ENCODE measurements at places on chromosomes 3 and 15.

GRCh38 chr3:23263796-23264195, 60.7 kb downstream of the UBE2E2 start:
- no peak overlapping the region for H3K4me3 ChIP-seq
- no peak for DNase-seq
- no peaks in the 10 kb centered on the region for H3K27me3 ChIP-seq
- peaks cover 10% of the 10 kb centered on the region for H3K4me1 ChIP-seq
- H3K36me3 ChIP-seq: peaks cover 6% of the 10 kb centered on the region
- H3K27ac ChIP-seq: no peak overlapping the region

GRCh38 chr3:141279077-141279967, 47.7 kb downstream of the PXYLP1 start:
- DNase-seq: no peak
- H3K4me3 ChIP-seq: no peak overlapping the region
- peaks cover 22% of the 10 kb centered on the region for H3K4me1 ChIP-seq

GRCh38 chr15:50627351-50628055, 59.1 kb downstream of the TRPM7 start:
- peaks cover 7% of the 10 kb centered on the region for H3K4me1 ChIP-seq
- H3K36me3 ChIP-seq: peaks cover 14% of the 10 kb centered on the region
- H3K27me3 ChIP-seq: no peaks in the 10 kb centered on the region

DNA sequence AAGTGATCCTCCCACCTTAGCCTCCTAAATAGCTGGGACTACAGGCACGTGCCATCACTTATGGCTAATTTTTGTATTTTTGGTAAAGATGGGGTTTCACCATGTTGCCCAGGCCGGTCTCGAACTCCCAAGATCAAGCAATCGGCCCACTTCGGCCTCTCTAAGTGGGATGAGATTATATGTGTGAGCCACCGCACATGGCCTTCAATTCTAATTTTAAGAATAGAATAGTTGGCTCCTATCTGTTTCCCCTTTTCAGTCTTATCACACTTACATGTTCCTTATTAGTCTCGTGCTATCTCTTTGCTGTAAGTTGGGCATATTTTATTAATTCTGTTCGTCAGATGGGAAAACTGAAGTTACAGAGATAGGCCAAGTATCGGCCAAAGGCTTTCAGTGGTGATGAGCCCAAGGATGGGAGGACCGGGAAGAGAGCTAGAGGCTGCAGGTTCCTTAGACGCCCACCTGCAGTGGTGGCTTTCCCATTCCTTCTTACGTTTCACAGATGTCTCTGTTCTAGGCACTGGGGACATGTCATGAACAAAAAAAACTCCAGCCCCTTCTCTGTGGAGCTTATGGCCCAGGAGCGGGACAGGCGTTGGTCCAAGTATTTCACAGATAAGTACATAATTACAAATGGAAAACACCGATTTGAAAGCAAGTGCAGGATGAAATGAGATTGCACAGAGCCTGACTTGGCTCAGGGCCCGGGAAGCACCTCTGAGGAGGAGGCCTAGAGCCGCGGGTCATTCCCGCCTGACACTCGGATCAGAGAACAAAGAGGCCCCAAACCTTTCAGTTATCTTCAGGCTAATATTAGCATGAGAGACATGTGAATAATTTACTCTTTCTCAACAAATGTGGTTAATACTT, 91.1 kb upstream of the KLF13 start:
- H3K27me3 ChIP-seq: no peaks in the 10 kb centered on the region
- no peaks in the 10 kb centered on the region for H3K36me3 ChIP-seq
- DNase-seq: no peak
- H3K27ac ChIP-seq: no peak overlapping the region
- no peak overlapping the region for H3K4me3 ChIP-seq

- peaks cover 17% of the 10 kb centered on the region for H3K36me3 ChIP-seq
- H3K27ac ChIP-seq: no peak overlapping the region
- DNase-seq: no peak
- peaks cover 5% of the 10 kb centered on the region for H3K4me1 ChIP-seq
- H3K27me3 ChIP-seq: peaks cover 4% of the 10 kb centered on the region
Measured at GRCh38 chr3:71601811-71602210, 18.3 kb upstream of the FOXP1 start.

DNA sequence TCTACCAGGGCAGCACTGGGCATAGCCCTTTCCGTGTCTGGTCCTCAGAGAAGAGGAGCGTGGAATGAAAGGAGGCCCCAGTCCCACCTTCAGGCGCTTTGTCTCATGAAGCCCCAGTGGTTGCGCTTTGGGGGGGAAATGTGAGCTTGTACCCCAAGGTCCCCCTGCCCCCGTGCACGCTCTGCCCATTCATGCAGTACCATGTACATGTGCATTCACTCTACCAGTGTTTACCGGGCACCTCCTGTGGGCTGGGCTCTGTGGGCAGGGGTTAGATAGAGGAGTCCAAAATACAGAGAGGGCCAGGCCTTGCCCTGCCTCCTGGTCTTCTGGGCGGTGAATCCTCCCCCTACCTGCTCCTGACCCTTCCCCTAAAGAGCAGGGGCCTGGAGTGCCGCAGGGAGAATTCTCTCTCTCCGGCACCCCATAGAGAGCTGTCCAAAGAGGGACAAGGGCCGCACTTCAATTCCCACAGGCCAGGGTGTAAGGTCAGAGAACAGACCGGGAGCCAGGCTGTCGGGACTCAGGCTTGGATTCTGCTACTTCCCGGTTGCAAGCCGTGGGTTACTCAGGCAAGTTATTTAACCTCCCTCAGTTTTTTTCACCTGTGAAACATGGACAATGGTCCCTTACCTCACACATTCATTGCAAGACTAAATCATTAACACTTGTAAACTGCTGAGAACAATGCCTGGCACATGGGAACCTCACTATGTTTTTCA, 153.4 kb downstream of the MEGF11 start:
- H3K27ac ChIP-seq: no peak overlapping the region
- H3K4me3 ChIP-seq: no peak overlapping the region
- H3K27me3 ChIP-seq: peaks cover 12% of the 10 kb centered on the region
- no peaks in the 10 kb centered on the region for H3K4me1 ChIP-seq
- DNase-seq: no peak

DNA sequence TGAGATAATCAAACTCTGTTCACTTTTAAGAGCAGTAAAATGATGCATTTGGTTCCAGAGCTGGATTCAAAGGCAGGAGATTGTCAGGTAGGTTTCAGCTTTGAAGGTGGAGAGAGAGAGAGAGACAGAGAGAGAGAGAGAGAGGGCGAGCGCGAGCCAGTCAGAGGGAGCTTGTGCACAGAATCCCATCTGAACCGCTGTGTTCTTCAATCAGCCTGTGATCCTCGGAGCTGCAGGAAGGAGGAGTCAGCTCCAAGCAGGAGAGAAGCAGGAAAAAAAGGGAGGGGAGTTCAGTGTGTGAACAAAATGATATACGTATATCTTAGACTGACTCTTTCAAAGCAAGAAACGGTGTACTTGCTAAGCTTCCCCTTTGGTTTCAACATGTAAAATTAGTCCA, at the start of gene GPR149:
TSS of gene GPR149 (minus strand) at position 177 of the 400 bp plus-strand sequence. CDS start 575 bp downstream, outside the sequence.
- H3K27ac ChIP-seq: no peak within 1 kb of the TSS
- peaks cover 2% of the 10 kb centered on the region for H3K4me1 ChIP-seq
- H3K27me3 ChIP-seq: peaks cover 19% of the 10 kb centered on the region
- DNase-seq: no peak
- H3K4me3 ChIP-seq: no peak within 1 kb of the TSS
- H3K36me3 ChIP-seq: no peaks in the 10 kb centered on the region

DNA sequence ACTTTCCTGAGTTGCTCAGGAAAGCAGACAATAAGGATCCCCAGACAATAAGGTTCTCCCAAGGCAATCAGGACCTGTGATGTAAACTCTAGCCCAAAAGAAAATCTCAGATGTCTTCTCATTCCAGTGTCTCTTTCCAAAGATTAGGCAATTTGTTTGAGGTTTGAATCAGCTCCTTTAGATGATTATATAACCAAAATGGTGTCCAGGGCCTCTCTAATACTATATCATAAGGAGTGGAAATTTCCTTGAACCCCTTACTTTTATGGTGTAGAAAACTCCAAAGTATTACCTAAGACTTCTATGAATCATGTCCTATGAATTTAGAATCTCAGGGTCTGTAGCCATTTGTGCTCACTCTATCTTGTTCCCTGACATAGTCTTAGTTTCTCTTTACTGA, 65.9 kb downstream of the GPR176 start:
- DNase-seq: no peak
- H3K4me1 ChIP-seq: no peaks in the 10 kb centered on the region
- no peaks in the 10 kb centered on the region for H3K36me3 ChIP-seq
- no peak overlapping the region for H3K4me3 ChIP-seq
- H3K27me3 ChIP-seq: no peaks in the 10 kb centered on the region
- H3K27ac ChIP-seq: no peak overlapping the region

GRCh38 chr3:157280786-157281185, 120.8 kb upstream of the CCNL1 start:
- no peaks in the 10 kb centered on the region for H3K36me3 ChIP-seq
- no peaks in the 10 kb centered on the region for H3K4me1 ChIP-seq
- no peak overlapping the region for H3K27ac ChIP-seq
- DNase-seq: no peak
- H3K27me3 ChIP-seq: no peaks in the 10 kb centered on the region

DNA sequence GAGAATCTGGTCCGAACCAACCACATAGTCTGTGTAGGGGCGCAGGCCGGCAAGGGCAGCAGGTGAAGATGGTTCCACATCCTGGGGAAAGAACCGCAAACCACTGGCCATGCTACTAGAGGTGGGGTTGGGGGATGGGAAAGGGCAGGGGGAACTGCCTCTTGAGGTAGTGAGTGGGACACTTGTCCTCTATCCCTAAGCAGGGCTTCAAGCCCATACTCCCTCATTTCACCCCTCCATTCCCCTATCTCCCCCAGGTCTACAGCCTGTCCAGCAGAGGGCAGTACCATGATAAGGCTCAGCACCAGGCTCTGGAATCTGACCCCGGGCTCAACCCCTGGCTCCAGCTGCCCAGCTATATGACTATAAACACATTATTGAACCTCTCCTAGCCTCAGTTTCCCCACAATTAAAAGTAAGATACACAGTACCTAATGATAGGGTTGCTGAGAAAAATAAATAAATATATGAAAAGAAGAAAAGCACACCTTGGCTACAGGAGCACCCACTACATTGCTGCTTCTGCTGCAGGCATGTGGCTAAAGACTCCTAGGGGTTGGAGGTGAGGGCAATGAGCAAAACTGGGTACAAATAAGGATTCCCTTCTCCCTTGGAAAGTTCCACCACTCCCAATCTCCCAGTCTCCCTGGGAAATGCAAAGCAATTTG, 6.3 kb downstream of the GORASP1 start:
- H3K4me1 ChIP-seq: peaks cover 35% of the 10 kb centered on the region
- H3K27me3 ChIP-seq: no peaks in the 10 kb centered on the region
- H3K27ac ChIP-seq: peak overlapping the region; percentile 31
- no peaks in the 10 kb centered on the region for H3K36me3 ChIP-seq

DNA sequence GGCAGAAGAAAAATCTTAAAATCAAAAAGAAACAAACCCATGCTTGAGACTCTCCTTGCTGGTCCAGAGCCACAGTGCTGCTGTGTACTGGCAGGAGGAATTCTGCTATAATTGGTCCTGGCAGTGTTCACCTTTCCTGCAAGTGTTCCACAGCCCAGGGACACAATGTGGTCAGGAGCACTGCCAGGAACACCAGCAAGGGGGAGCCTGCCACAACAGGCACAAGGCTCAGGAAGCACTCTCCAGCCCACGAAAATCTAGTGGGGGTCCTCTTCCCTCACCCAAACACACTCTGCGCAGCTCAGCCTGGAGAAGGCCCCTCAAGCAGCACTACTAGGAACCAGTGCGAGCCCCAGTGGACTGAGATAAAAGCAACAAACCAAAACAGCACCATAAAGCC, 92.9 kb downstream of the UBE3A start:
- peaks cover 11% of the 10 kb centered on the region for H3K4me1 ChIP-seq
- H3K36me3 ChIP-seq: peaks cover 90% of the 10 kb centered on the region
- H3K27me3 ChIP-seq: no peaks in the 10 kb centered on the region
- no peak overlapping the region for H3K4me3 ChIP-seq

GRCh38 chr3:58333206-58334012, 717 bp downstream of the PXK start:
- DNase-seq: peak; percentile 36
- H3K4me1 ChIP-seq: peaks cover 22% of the 10 kb centered on the region
- peak overlapping the region; percentile 82 for H3K27ac ChIP-seq
- no peaks in the 10 kb centered on the region for H3K36me3 ChIP-seq

GRCh38 chr3:177147790-177148189, 49.5 kb downstream of the TBL1XR1 start:
- no peak overlapping the region for H3K4me3 ChIP-seq
- no peaks in the 10 kb centered on the region for H3K27me3 ChIP-seq
- no peak for DNase-seq
- H3K36me3 ChIP-seq: peaks cover 2% of the 10 kb centered on the region
- no peak overlapping the region for H3K27ac ChIP-seq

DNA sequence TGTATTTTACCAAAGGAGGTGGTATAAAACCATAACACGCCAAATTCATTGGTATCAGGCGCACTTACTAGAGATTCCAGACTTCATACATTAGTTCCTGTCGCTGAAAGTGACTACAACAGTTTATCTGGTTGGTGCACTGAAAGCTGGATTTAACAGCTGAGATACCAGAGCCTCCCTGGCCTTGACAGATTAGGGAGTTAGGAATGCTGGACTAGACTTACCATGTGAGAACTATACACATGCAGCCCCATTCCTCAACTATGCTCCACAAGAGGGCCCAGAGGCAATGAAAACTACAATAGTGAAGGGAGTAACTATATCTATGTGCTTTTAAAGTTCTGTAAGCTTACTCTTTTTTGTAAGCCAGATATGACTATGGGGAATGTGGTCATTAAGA, 174.4 kb downstream of the STAG1 start:
- H3K27ac ChIP-seq: no peak overlapping the region
- no peak for DNase-seq
- no peak overlapping the region for H3K4me3 ChIP-seq

DNA sequence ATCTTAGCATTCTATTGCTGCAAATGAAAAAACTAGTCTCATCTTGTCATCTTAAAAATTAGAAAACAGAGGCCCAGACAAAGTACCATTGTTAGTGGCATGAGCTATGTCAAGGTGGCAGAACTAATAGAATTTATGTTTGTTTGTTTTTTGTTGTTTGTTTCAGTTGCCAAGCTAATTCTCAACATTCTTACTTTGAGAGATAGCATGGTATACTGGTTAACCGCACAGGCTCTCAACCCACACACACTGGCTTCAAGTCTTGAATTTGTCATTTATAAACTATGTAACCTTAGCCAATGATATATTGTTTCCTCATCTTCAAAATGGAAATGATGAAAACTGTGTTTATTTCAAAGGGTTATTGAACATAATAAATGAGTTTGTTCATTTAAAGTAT, 367.6 kb upstream of the PLSCR5 start:
- no peak for DNase-seq
- H3K4me1 ChIP-seq: no peaks in the 10 kb centered on the region
- no peaks in the 10 kb centered on the region for H3K27me3 ChIP-seq
- H3K36me3 ChIP-seq: no peaks in the 10 kb centered on the region
- H3K27ac ChIP-seq: no peak overlapping the region
